ENCODE measurements at places on chromosomes 16 and 17.

- DNase-seq: no peak
Observed at GRCh38 chr17:411421-412120, 59.0 kb upstream of the RPH3AL start.

DNA sequence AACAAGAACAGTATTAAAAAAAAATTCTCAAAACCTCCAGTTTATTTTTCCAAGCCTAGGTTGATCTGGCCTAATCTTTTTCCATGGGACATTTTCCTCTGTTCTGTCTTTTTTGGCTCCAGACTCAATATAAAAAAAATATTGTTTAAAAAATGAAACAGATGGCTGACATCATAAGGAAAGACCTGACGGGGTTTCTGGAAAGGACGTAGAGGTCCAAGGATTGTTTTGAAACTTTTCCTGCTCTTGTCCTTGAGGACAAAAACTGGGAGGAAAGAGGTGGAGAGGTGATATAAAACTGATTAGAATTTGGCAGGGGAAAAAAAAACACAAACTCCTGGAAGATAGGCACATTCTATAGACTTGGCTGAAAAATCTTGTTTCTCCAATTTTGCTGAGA is 211.4 kb upstream of the CDH11 start:
- no peak for DNase-seq

DNA sequence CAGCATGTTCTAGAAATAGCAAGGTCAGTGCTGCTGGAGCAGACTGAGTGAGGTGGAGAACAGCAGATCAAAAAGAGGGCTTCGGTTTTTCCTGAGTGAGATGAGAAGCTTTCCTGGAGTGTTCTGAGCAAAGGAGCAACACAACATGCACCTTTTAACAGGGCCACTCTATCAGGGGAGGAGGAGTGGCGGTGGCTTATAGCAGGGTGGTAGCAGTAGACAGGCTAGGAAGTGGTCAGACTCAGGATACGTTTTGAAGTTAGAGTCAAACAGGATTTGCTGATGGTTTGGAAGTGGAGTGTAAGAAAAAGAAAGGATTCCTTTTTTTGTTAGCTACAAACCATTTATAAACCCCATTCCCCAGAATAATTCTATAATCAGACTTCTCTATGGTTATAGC is 12.5 kb downstream of the POLG2 start:
- no peak for DNase-seq

DNA sequence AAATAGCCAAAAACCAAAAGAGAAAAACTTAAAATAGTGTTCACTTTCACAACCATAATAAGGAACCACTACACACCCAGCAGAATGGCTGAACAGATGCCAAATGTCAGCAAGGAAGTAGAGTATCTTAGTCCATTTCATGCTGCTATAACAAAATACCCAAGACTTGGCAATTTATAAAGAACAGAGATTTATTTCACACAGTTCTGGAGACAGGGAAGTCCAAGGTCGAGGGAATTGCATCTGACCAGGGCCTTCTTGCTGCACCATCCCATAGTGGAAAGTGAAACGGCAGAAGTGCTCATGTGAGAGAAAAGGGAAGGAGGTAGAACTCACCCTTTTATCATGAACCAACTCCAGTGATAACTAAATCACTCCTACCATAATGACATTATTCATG is 33.8 kb upstream of the CCL22 start:
- DNase-seq: no peak

DNA sequence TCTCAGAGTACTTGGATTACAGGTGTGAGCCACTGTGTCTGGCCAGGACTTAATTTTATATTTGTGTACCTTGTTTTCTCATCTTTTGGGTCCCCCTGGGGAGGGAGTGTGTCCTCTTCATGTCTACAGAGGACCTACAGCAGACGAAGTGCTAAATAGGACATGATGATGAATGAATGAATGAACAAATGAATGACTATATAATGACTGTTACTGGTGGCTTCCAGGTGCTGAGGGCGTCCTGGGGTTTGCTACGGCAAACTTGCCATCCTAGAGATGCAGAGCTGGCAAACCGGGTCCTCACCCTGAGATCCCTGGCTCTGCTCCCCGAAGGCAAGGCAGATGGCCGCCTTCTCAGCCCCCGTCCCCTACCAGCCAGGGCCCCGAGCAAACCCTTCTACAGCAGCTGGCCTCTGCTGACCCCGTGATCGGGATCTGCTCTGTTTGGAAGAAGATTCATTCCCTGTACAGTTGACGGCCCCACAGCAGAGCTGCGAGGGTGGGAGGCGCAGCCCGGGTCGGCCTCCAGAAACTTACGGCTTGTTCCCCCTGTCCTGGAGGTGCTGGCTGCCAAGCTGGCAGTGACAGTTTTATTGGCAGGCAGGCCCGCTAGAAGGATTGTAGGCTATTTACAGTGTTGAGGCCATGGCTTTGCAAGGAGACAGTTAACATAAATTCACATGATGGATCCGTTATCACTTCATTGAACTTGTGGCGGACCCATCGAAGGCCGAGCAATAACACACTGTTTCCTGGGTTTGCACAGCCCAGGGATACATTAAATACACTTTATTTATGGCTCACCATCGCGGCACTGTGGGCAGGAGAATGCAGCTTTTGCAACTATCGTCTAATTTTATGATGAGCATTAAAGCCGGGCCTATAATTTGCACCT is 197.7 kb upstream of the GSE1 start:
- peak; percentile 54 for DNase-seq

Data from activated CD8-positive, alpha-beta memory T cell treated with anti-CD3 and anti-CD28 coated beads for 24 hours (primary cell).